ENCODE measurements at places on chromosomes 12 and 14.

- no peak for DNase-seq
Observed at GRCh38 chr12:122865268-122866231, 30.3 kb downstream of the HIP1R start.

DNA sequence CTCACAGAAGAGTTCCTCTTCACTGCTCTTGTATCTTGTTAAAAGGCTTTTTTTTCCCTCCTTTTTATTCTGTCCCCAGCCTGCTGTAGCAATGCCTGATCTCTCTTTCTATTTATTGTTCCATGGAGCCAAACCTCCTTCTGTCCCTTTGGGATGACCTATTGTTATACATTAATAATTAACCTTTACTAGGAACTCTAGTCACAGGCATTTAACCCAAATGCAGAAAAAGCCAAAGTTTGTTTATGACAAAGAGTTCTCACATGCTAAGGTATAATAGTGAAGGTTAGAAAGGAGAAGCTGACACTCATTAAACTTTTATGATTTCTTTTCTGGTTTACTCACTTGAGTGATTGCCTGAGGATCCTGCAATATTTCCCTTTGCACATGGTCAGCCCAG, 535.8 kb downstream of the NRXN3 start:
- no peak for DNase-seq

- no peak for DNase-seq
Observed at GRCh38 chr12:67710582-67710981, 62.0 kb downstream of the DYRK2 start.

GRCh38 chr12:105343836-105344235, 13.3 kb downstream of the C12orf75 start:
- DNase-seq: no peak

DNA sequence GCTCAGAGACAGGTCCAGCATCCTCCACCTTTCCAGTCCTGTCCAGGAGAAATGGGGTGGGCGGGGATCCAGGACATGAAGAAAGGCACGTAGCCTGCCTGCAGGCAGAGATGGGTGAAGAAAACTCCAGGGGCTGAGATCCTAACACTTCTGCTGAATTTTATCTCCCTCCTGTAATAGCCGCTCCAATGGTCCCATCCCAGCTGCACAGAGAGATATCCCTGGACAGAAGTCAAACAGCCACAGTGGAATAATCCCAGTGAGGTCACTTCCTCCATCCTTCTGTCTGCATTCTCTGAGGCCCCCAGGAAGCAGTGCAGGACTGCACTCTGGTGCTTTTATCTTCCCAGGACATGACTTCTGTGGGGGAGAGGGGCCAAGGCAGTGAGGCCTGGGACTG, 26.3 kb downstream of the KRT18 start:
- no peak for DNase-seq
